Neuronal stem cell (in vitro differentiated cells): ENCODE measurements at places on chromosomes 11 and 22.
A peak's percentile ranks its signal among the peaks of the same experiment; 100 is the strongest.

DNA sequence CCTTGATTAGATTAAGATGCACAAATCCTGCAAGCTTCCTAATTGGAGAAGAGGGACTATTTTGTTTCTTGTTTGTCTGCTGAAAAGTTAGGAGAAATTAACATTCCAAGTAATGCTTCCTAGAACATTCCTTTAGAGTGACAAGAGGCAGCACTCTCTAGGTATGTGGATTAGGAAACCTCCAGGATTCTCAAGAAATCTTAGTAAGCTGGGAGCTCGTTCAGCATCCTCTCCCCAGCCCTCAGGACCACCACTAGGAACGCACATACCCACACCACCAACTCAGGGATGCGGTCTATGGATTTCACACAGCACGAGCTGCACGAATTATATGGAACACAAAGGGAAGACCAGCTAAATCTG, 52.9 kb downstream of the NCAPD3 start:
- no peak for DNase-seq

DNA sequence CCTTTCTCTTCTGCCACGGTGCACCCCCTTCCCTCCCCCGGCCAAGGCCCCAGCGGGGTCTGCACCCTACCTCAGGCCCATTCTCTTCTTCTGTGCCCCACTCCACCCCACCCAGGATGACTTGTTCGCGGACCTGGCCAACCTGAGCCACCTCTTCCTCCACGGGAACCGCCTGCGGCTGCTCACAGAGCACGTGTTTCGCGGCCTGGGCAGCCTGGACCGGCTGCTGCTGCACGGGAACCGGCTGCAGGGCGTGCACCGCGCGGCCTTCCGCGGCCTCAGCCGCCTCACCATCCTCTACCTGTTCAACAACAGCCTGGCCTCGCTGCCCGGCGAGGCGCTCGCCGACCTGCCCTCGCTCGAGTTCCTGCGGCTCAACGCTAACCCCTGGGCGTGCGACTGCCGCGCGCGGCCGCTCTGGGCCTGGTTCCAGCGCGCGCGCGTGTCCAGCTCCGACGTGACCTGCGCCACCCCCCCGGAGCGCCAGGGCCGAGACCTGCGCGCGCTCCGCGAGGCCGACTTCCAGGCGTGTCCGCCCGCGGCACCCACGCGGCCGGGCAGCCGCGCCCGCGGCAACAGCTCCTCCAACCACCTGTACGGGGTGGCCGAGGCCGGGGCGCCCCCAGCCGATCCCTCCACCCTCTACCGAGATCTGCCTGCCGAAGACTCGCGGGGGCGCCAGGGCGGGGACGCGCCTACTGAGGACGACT, 15.9 kb downstream of the RTN4RL2 start:
- no peak for DNase-seq

GRCh38 chr11:2885017-2885677, 428 bp downstream of the CDKN1C start:
- DNase-seq = no peak

DNA sequence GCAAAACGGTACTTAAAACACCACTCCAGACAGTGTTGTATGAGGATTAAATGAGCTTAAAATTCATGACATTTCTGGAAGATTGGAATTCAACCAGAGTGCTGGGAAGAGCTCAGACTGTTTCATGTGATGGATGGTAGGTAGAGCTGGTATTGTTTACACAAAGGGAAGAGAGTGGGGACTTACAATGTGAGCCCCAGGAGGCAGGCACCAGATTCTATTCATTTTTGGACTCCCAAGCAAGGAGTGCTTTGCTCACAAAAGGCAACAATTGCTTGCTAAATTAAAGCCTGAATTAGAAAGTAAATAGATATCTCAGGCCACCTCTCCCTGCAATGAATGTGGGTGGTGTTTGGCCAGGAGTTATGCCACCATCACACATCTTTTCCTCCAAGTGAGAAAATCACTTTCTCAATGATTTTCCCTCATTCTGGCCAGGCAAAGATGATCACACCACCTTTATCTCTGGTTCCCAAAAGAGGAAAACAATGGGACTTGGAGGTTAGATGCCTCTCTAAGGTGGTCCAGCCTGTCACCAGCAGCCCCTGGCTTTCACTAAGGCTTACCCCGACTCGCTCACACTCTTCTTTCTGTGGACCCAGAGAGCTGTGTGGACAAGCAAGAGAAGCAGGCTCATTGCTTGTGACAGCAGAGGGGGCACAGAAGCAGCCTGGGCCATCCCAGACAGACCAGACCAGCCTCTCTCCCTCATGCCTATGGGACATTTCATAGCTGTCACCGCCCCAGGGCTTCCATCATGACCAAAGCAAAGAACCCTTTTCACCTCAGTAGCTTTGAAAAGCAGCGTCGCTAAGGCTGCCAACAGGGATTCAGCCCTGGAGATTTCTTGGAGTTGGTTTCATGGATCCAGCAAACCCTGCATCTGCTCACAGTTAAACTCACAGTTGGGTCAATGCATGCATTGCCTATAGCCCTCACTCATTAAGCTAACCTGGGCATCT, 63.5 kb upstream of the DRD2 start:
- DNase-seq = no peak

GRCh38 chr22:50731811-50732624, 6.0 kb upstream of the ACR start:
- no peak for DNase-seq

GRCh38 chr11:99079576-99079975, 58.8 kb downstream of the CNTN5 start:
- DNase-seq = no peak

- DNase-seq = no peak
Observed at GRCh38 chr11:10868352-10868751, 10.5 kb upstream of the ZBED5 start.

DNA sequence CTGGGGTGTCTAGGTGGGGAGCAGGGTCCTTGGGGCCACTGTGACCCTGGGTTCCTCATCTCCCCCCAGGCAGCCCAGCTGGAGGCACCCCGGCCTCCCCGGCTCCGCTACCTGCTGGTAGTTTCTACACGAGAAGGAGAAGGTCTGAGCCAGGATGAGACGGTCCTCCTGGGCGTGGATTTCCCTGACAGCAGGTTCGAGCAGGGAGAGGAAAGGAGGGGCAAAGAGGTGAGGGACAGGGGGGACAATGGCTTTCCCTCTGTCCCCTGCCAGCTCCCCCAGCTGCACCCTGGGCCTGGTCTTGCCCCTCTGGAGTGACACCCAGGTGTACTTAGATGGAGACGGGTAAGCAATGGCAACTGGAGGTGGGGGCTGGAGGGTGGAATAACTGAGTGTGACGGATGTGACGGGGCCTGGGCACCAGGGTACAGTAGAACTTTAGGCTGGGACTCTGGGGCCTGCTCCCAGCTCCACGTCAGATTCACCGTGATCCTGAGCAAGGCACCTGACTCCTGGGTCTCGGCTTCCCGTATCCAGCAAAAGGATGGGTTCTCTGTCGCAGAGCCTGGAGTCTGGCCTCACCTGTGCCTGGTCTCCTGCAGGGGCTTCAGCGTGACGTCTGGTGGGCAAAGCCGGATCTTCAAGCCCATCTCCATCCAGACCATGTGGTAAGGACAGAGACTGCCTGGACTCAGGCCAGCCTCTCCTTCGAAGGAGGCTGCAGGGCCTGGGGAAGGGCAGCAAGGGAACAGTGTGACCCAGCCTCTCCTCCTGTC, 3.6 kb downstream of the SSH3 start:
- DNase-seq = no peak

DNA sequence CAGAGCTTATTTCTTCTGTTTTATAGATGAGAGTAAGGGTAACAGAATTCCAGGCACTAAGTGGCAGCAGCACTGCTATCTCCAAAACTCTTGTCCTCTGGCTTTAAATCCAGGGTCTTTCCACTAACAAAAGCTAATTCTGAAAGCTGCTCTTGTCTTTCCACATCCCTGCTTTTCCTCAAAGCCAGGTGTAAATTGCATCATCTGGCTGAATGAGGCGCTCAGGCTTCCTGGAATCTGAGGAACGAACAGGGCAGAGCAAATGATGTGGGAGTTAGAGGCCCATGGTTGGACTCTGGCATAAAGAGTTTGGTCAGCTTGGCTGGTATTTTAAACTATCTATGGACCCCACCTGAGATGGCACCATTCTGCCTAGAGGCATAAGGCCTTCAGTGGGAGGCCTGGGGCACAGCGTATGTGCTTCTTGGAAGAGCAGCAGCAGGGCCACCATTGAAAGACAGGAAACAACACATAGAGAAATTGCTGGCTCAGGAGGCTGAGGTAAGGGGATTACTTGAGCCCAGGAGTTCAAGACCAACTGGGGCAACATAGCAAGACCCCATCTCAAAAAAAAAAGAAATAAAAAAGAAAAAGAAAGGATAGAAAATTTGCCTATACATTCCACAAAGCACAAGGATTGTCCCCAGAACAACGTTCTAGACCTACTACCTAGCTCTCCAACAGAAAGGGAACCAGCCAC, 1.9 kb downstream of the KCNJ5 start:
- no peak for DNase-seq

GRCh38 chr11:112526699-112527416, 266.2 kb upstream of the PLET1 start:
- DNase-seq = no peak

DNA sequence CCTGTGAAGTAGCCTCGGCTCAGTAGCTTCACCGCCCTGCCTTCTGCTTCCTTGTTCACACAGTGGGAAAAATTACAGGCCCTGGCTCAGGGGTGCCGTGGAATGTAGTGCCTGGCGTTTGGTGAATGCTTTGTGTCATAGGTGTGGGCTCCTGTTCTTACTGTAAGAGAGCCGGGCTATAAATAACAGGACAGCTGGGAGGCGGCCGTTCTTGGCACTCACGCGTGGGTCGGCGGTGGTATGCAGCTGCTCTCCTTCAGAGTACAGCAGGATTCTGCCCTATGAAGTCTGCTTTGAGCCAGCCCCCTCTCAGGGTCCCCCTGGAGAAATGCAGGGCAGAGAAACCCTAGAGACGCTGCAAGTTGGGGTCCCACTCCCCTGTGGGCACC, 84.2 kb downstream of the CTTN start:
- DNase-seq = no peak

DNA sequence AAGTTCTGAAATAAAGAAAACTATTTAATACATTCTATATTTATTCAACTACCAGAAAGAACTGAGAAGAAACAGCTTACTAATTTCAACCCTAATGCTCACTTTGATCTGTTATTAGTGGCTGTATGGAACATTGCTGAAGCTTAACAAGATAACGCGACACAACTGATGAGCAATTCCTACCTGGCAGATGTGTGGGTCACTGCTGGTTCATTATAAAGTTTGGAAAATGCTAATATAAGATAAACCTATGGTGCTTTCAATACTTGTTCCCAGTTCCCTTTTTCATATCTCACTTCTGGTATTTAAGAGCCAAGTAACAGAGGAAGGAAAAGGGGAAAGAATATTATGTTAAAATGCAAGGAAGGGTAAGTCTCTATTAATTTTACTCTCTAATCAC, 10.5 kb downstream of the CTSC start:
- DNase-seq = no peak

DNA sequence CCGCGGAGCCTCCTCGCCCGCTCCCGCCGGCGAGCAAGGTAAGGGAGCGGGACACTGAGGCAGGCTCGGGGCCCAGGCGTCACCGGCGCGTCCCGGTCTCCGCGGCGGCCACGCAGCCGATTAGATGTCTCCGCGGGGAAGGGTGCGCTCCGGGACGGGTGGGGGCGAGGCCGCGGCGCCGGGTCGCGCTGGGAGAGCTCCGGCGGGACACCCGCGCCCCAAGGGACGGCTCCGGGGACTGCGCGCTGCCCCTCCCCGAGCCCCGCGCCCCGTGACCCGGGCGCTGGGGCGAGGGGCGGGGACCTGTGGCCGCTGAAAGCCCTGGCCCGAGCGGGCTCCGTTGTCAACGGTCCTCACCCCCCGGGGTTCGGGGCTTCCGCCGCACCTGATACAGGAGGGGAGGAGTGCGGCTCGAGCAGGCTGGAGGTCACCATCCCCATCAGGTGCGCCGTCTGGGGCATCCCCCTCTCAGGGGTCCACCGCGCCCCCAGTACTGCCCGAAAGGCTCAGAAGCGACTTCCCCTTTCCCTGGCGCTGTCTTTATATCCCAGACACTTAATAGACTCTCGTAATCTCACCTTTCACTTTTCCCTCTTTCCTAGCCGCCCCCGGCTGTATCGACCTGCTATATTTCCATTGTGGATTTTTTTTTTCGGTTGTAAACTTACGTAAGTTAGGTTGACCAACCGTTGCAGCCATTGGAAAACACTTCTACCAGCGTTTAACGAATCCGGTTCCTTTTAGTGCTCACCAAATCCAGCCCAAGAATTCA, 573 bp downstream of the PPFIA1 start:
- DNase-seq = peak; percentile 51

GRCh38 chr22:22728382-22728781, 84.0 kb downstream of the GGTLC2 start:
- DNase-seq = no peak

GRCh38 chr11:95435628-95436353, 204.8 kb upstream of the SESN3 start:
- DNase-seq = no peak

- no peak for DNase-seq
Observed at GRCh38 chr11:103920933-103921332, 115.5 kb upstream of the DDI1 start.

DNA sequence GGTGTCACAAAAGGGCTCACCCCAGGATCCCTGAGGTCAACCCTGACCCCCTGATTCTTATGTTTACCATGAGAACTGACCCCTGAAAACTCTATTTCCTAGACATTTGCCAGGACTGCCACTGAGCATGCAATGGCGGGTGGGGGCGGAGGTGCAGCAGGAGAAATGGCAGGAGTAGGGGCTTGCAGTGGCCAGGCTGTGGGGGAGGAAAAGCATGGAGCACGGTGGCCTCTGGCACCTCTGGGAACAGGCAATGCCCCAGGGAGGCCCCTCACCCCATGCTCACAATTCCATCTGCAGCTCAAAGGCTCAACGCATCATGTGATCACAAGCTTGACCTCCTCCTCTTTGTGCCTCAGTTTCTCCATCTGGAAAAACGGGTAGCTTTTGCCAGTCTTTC, 46.5 kb upstream of the FGF3 start:
- DNase-seq = no peak

DNA sequence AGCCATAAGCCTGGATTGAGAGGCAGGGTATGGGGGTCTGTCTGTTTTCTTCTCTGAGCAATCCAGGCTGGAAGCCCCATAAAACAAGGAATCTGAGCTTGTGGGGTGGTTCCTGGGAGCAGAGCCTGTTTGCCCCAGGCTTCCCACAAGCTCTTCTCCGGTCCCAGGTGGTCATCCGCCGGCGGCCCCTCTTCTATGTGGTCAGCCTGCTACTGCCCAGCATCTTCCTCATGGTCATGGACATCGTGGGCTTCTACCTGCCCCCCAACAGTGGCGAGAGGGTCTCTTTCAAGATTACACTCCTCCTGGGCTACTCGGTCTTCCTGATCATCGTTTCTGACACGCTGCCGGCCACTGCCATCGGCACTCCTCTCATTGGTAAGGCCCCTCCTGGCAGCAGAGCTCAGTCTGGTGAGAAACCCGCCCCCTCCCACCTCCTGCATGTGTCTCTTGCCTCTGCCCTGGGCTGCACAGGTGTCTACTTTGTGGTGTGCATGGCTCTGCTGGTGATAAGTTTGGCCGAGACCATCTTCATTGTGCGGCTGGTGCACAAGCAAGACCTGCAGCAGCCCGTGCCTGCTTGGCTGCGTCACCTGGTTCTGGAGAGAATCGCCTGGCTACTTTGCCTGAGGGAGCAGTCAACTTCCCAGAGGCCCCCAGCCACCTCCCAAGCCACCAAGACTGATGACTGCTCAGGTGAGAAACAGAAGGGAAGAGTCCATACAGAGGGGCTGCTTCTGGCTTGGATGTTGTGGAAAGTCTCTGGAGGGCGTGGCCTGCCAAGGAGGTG, 11.6 kb downstream of the HTR3A start:
- DNase-seq = no peak

GRCh38 chr11:45926001-45926401, 3.5 kb downstream of the LARGE2 start:
- no peak for DNase-seq

- DNase-seq = no peak
Observed at GRCh38 chr11:21465203-21465602, 727.7 kb upstream of the ANO5 start.
